ENCODE measurements at places on chromosomes 3 and 15. TPM values are rescaled to one million over a fixed set of nuclear protein-coding genes. Genes with fewer than 3 reads are reported as not detected.

- H3K27me3 ChIP-seq, result no peaks in the 10 kb centered on the region
- no peak for DNase-seq
- H3K4me3 ChIP-seq, result no peak overlapping the region
- H3K4me1 ChIP-seq, result peaks cover 7% of the 10 kb centered on the region
These were observed 59.7 kb downstream of the RGMA start for GRCh38 chr15:93029214-93029835.

DNA sequence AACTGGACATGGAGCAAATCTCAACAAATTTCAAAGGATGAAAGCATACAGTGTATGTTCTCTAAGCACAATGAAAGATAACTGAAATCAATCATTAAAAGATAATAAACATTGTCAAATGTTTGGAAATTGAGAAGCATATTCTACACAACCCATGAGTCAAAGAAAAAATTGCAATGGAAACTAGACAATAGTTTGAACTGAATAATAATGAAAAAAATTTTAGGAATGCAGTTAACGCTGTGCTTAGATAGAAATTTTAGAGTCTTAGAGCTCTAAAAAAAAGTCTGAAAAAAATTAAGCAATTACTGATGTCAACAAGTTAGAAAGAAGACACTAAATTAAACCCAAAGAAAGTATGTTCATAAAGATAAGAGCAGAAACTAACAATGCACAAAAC is 15.5 kb downstream of the RABL3 start:
- no peak overlapping the region for H3K4me3 ChIP-seq
- no peaks in the 10 kb centered on the region for H3K27me3 ChIP-seq
- no peak for DNase-seq
- no peaks in the 10 kb centered on the region for H3K36me3 ChIP-seq
- no peak overlapping the region for H3K27ac ChIP-seq

- no peaks in the 10 kb centered on the region for H3K4me1 ChIP-seq
- no peak overlapping the region for H3K4me3 ChIP-seq
- no peaks in the 10 kb centered on the region for H3K36me3 ChIP-seq
These were observed 15.0 kb downstream of the BHLHE40 start for GRCh38 chr3:4994144-4994730.

DNA sequence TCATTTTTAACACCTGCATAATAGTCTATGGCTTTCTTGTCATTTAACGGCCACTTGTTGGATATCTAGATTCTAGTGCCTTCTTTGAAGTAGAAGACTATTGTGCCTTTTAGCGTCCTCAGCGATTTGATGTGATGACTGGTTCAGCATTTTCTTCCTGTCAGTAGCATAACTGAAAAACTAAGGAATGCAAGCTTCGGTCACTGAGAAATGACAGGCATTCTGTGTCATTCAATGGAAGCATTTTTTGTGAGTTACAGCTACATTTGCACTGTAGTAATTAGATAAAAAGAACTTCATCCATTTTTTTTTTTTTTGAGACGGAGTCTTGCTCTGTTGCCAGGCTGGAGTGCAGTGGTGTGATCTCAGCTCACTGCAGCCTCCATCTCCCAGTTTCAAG is 10.3 kb downstream of the NEK11 start:
- no peaks in the 10 kb centered on the region for H3K36me3 ChIP-seq
- H3K27me3 ChIP-seq, result no peaks in the 10 kb centered on the region
- H3K4me3 ChIP-seq, result no peak overlapping the region
- no peaks in the 10 kb centered on the region for H3K4me1 ChIP-seq

LIPH gene
- 0.09 TPM for total RNA-seq

GRCh38 chr15:49865925-49866757 is 245.3 kb downstream of the DTWD1 start:
- no peak for DNase-seq
- H3K4me1 ChIP-seq, result no peaks in the 10 kb centered on the region
- H3K27ac ChIP-seq, result no peak overlapping the region
- no peaks in the 10 kb centered on the region for H3K27me3 ChIP-seq
- no peak overlapping the region for H3K4me3 ChIP-seq

DNA sequence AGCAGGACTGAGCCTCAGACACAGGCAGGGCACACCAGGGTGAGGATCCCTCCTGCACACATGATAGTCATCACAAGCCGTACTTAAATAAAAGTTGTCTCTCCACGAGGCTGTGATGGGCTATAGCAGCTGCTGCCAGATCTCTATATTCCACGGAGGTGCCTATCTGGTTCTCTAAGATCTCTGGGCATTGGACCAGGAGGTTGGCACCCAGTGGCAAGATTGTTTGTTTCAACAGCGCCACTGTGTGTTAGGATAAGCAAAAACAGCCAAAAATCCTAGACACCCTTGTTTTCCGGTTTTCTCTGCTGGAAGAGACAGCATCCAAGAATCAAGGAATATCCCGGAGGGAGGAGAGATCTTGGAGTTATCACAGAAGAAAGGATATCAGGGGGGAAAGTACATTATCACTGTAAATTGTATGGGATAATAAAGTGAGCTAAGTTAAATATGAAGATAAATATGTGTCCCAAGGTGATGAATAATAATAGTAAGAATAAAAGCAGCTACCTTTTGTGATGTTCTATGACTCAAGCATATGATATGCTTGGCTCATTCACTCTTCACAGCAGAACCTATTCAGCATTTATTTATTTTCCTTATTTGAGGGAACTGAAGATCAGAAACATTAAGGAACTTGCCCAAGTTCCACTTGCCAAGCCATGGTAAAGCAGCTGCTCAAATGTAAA is 90.6 kb upstream of the AKAP13 start:
- no peak overlapping the region for H3K4me3 ChIP-seq
- DNase-seq, result no peak
- H3K27me3 ChIP-seq, result no peaks in the 10 kb centered on the region
- no peak overlapping the region for H3K27ac ChIP-seq
- no peaks in the 10 kb centered on the region for H3K36me3 ChIP-seq
- H3K4me1 ChIP-seq, result no peaks in the 10 kb centered on the region
